ENCODE measurements at places on chromosomes 6 and 20.

- DNase-seq: no peak
These were observed 111.0 kb downstream of the RCAN2 start for GRCh38 chr6:46380152-46380807.

DNA sequence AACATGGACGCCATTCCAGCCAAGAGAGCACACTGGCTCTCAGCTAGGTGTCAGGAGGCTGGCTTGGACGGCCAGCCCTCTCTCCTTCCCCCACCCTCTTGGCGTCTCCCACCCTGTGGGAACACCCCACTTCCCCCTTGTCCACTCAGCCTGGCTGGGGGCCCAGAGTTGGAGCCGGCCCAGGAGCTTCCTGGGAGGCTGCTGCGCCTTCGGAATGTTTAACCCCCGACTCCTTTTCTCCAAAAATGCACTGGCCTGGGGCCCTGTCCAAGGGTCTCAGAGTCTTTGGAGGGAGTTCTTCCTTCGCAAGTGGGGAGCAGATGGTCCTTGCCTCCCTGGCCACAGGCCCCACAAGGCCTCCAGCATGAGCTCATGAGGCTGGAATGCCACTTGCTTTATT lies 4.1 kb downstream of the ADAM33 start:
- DNase-seq: no peak

DNA sequence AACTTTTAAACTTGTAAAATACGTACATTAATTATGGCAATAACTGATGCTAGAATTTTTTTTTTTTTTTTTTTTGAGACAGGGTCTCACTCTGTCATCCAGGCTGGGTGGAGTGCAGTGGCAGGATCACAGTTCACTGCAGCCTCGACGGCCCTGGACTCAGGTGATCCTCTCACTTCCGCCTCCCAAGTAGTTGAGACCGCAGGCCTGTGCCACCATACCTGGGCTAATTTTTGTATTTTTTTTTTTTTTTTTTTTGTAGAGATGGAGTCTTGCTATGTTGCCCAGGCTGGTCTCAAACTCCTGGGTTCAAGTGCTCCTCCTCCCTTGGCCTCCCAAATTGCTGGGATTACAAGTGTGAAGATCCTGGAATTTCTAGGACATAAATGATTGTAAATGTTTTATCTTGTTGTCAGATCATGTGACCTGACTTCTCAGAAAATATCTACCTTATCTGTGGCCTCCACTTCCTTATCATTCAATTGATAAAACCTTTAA lies 2.2 kb upstream of the CD2AP start:
- no peak for DNase-seq

- no peak for DNase-seq
These were observed 34.8 kb upstream of the PSMF1 start for GRCh38 chr20:1083431-1084080.

GRCh38 chr6:107192830-107193229 lies 77.5 kb upstream of the BEND3 start:
- no peak for DNase-seq

- no peak for DNase-seq
These were observed 528.6 kb downstream of the PRKN start for GRCh38 chr6:162198925-162199324.

DNA sequence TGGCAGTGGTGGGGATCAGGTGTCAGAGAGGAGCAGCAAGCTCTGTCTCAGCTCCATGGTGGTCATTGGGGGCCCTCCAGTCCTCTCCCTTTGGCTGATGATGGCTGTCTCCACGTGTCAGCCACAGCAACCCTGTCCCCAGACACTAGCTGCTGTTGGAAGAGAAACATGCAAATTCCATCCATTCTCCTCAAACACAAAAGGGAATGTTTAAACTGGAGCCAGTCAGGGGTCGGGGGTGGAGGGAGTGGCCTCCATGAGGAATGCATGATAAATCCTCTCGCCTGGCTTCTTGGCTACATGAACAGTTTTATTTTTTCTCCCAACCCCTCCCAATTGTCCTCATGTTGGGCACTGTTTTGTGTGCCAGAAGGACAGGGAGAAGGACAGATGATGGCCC lies 86.4 kb downstream of the EDN3 start:
- DNase-seq: no peak

DNA sequence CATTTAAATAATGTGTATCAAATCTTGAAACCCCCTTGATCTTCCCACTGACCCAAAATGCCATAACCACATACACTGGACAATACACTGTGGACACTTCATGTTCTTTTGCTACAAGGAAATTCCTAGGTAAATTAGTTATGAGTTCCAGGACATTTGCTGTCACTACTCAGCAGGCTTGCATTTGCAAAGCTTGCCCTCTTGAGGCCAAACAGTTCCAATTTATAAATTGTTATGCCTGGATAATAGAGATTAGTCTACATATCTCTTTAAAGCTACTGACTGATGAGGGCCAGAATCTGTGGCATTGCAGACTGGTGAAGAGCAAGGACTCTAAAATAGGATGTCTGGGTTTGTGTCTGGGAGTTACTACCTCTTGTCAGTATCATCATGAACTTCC lies 17.4 kb upstream of the RAB32 start:
- DNase-seq: no peak

DNA sequence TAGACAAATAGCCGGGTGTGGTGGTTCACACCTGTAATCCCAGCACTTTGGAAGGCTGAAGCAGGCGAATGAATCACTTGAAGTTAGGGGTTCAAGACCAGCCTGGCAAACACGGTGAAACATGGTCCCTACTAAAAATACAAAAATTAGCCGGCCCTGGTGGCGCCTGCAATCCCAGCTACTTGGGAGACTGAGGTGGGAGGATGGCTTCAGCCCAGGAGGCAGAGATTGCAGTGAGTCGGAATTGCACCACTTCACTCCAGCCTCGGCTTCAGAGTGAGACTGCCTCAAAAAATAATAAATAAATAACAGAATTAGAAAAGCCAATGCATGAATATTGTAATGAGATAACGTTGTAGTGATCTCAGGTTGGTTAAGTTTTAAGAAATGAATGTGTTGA lies 61.3 kb downstream of the RFX6 start:
- no peak for DNase-seq

DNA sequence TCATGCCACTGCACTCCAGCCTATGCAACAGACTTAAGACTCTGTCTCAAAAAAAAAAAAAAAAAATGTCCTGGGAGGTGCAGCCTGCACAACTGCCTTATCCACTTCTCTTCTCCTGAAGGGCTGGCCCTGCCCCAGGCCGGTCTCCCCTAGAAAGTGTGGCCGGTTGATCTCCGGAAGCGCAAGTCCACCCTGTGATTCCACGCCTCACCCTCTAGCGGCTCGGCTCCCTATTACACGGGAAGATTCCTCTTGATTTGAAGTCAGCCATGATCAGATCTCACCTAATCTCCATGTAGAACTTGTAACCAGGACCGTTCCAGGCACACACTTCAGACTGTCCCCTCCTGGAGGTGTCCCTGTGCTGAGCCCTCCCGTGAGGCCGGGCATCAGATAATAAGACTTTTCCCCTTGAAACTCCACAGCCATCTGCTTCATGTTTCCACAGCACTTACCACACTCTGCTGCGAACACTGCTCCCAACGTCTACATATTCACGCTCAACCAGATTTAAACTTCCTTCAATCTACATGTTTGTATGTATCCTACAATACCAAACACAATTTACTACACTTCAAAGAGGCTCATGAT lies 49.3 kb upstream of the RPS6KA2 start:
- no peak for DNase-seq

Measured in CD4-positive, alpha-beta T cell treated with Interleukin-6 at 100 ng/mL for 8 hours (primary cell).